ENCODE measurements at places on chromosomes 7 and 10.
A peak's percentile ranks its signal among the peaks of the same experiment; 100 is the strongest.

DNA sequence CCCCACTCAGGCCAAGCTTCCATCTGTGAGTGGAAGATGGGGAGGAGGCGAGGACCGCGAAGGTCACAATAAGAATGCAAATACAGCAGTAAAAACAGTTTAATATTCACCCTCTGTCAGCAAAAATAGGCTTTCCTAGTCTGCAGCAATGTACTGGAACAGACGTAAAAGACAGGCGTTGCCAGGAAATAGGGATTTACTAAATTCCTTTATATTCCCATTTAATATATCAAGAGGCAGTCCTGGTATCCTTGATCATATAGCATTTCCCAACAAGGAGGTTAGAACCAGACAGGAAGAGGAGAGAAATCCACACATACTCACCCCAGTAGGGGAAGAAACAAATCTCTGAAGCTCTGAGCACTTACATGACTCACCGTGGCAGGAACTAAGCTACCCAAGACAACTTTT is 1054.9 kb upstream of the C7orf33 start:
- DNase-seq = no peak

DNA sequence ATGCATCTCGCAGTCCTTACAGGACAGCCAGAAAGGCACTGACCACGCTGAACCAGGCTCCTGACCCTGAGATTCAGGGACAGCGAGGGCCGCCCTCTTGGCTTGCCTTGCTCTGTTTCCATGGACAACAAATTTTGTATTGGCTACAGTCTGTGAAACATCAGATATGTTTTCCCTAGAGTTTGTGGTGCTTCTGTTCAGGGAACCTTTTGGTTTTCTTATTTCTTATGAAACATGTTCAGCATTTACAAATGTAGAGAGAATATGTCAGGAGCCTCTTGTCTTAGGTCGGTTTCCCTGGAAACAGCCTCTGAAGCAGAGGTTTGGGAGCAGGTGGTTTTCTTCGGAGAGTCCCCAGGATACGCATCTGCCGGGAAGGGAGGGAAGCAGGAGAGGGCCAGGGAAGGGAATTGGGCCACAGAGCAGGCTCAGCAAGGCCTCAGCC is 260.1 kb downstream of the CCDC3 start:
- no peak for DNase-seq

- no peak for DNase-seq
These were observed 95.5 kb downstream of the EBF3 start for GRCh38 chr10:129868449-129869035.

DNA sequence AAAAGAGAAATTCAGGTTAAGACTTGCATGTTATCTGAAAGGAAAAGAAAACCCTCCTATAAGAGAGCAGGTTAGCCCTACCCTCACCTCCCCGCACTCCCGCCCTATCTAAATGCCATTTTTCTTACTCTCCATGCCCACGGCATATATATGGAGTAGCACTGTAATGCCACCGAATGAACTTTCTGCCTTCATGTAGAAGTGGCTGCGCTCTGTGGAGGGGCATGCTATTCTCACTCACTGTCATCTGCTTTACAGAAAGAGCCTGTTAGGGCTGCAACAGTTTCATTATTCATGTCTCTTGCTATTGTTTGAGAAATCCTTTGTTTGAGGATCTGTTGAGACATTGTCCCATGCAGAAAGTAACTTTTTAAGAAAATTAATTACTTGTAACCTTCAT is 1190.6 kb downstream of the SORCS1 start:
- DNase-seq = no peak

DNA sequence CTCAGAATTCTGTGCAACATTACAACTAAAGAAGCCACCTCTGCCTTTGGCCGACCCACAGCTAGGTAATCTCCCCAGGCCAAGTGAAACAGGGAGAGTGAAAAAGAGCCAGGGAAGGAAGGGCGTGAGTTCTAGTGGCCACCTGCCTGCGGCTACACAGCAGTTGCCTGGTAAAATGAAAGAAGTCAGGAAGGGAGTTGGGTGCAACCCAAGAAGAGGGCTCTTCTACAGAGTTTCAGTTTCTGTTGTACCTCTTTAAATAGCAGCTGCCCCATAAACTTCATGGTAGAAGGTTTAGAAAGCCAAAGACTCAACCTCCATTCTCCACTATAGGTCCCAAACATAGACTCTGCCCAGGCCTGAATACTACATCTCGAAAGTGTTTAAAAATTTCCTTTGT is 76.2 kb upstream of the TMEM168 start:
- no peak for DNase-seq

- DNase-seq = no peak
These were observed 22.8 kb downstream of the ANTXRL start for GRCh38 chr10:46309511-46310142.

GRCh38 chr7:94449151-94449725 is 54.5 kb downstream of the COL1A2 start:
- no peak for DNase-seq

DNA sequence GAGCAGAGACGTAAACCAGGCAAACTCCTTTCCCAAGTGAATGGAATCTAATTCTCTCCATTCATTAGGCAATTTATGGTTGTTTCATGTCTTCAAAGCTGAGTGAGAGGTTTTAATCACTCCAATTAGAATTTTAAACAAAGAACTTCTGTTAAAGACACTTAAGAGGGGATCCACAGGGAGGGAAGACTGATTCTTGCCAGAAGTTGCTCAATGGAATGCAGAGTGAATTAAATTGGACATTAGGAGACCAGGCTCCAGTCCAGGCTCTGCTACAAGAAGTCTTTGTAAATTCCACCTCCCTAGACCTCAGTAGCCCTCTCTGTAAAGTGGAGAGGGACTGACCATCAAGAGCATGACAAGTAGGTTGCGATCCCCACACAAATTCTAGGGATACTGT is 130.7 kb upstream of the TMEM72 start:
- DNase-seq = no peak

DNA sequence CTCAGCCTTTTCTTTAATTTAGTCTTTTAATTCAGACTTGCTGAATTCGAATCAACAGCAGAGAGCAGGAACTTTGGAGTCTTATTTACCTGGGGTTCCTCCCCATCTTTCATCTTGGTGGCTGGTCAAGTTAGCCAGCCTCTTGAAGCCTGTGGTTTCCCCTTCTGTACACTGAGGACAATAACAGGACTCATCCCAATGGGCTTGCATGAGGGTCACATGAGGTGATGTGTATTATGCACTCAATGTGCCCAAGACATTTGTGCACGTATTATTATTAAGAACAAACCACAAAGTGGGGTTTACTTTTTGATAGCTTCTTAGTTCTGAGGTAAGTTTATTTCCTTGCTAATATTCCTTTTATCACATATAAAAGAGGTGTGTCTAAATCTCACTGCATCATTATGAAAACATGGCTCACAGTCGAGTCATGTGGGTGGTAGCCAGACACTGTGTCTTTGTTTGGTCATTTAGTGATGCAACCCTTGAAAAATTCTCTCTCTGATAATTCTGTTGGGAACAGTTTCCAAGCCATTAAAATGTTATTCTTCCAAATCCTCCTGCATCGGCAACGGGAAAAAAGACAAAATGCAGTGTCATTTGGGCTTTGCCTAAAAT is 86.5 kb upstream of the GRB10 start:
- DNase-seq = no peak

- no peak for DNase-seq
These were observed 162.4 kb downstream of the SEMA3E start for GRCh38 chr7:83486536-83486935.

DNA sequence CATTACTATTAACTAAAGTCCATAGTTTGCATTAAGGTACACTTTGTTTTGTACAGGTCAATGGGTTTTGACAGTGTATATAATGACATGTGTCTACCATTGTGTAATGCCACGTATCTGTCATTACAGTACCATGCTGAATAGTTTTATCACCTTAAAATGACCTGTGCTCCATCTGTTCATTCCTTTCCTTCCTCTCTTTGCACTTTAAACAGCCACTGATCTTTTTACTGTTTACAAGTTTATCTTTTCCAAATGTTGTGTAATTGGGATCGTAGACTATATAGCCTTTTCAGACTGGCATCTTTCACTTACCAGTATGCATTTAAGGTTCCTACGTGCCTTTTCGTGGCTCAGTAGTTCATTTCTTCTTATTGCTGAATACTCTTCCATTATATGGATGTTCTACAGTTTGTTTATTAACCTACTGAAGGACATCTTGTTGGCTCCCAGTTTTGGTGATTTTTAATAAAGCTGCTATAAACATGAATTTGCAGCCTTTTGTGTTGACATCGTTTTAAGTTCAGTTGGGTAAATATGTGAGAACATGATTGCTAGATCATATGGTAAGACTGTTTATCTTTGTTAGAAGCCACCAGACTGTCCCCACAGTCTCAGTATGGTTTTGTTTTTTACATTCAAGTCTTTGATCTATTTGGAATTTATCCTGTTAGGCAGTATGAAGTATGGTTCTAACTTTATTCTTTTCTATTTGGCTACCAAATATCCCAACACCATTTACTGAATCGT is 24.7 kb downstream of the STAM start:
- DNase-seq = no peak

- no peak for DNase-seq
These were observed 110.5 kb upstream of the MAGI2 start for GRCh38 chr7:79563821-79564522.

DNA sequence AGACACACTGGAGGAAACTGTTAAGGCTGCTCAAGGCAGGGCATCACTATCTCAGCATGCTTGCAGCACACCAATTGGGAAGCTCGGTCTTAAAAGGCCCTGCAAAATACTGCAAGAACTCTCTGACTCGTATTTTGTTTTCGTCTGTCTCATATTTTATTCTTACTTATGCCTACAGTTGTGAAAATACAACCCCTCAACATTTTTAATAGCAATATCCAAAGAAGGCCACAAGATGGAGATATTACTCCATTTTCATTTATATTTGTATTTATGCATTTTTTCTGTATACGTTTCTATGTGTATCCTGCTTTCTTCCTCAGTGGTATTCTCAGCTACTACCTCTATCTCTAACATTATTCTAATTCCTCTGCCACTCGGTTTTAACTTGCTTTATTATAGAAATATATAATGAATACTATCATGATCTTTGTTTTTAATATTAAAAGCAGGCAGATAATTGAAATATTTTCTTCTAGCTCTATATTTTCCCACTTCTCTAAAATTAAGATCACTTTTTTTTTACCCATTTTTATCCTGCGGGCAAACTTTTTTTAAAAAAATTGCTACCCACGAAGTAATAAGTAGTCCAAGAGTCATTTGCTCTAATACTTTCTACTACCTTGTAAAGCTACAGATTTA is 10.0 kb downstream of the DNAJC1 start:
- DNase-seq = no peak

GRCh38 chr10:71771204-71771603 is 2.1 kb downstream of the VSIR start:
- no peak for DNase-seq

GRCh38 chr7:91636129-91636724 is 244.3 kb downstream of the MTERF1 start:
- DNase-seq = no peak

GRCh38 chr7:7566651-7567611 is at the start of gene MIOS:
Gene MIOS, plus strand, starts transcription at chr7:7566884. Its CDS starts 5,592 bp downstream, at chr7:7572476.
- peak; percentile 88 for DNase-seq

- no peak for DNase-seq
These were observed 9.3 kb upstream of the UNCX start for GRCh38 chr7:1223196-1223981.

GRCh38 chr7:139999516-139999915 is 63.2 kb downstream of the PARP12 start:
- DNase-seq = no peak

DNA sequence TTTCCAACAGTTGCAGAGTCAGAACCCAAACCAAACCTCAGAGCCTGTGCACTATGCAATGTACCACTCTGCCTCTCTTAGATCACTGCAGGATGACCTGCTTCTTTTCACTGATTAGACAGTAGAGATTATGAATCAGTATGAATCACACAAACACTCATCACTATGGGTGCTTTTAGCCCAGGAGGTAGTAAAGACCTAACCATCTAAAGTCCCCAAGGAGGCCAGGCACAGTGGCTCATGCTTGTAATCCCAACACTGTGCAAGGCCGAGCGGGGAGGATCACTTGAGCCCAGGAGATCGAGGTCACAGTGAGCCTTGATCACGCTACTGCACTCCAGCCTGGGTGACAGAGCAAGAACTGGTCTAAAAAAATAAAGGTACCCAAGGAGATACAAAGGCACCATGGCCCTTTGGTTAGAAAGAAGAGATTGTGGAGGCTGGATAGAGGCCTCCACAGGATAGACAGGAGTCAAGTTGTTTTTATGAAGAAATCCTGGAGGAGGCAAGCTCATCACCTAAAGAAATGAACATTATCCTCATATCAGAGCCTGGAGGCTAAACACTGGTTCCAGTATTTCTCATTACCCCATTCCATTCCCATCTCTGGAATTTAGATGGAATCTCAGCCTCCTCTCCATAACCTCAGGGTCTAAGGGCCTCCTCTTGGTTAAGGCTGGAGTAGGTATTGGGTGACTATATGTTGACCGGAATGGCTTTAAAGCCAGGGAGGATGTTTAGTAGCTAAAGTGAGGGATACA is 12.9 kb downstream of the SEC31B start:
- DNase-seq = no peak

- no peak for DNase-seq
These were observed 76.5 kb upstream of the GRID1 start for GRCh38 chr10:86443069-86443468.

- no peak for DNase-seq
These were observed 62.2 kb downstream of the CNOT4 start for GRCh38 chr7:135447748-135448147.

- peak; percentile 40 for DNase-seq
These were observed 55.7 kb upstream of the PRSS58 start for GRCh38 chr7:142313528-142313927.

DNA sequence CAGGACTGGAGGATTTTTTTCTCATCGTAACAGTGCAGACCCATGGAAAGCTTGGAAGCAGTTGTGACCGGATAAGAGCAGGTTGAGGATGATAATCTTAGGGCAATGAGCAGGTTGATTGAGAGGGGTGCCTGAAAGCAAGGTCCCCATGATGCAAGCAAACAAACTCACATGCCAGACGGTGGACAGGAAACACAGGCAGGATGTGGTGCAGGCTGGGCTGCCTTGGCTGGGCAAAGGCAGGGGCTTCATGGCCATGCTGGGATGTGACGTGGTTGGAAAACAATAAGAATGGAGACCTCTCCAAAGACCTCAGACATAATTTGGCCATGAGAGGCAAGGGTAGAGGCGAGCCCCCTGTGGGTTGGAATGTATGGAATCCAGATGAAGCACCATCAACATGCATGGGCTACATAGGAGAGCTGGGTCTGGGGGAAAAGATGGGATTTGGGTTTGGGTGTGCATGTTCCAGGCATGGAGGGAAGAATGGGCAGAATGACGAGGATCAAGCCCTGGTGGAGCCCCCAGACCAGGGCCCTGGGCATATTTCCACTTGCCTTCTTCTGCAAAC is 58.3 kb downstream of the IKZF1 start:
- DNase-seq = peak; percentile 77

DNA sequence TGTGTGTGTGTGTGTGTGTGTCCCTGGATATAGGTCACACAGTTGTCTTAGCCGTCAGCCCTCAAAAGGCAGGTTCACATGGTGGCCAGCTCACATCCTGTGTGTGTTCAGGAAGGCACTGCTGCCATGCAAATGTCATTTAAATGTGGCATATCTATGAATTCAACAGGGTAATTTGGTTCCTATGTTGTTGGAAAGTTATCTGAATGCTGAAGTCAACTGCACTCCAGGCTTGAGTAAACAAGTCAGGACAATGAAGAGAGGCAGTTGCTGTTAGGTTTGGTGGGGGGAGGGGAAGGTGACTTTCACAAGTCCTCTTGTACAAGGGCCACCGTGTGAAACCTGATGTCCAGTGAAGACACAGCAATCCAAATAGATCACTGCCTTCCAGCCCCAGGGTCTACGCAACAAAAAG is 61.1 kb downstream of the PTPRE start:
- no peak for DNase-seq

Data from CD8-positive, alpha-beta memory T cell (primary cell).